RWPE2 (cell line): ENCODE measurements at places on chromosomes 7 and 10.

DNA sequence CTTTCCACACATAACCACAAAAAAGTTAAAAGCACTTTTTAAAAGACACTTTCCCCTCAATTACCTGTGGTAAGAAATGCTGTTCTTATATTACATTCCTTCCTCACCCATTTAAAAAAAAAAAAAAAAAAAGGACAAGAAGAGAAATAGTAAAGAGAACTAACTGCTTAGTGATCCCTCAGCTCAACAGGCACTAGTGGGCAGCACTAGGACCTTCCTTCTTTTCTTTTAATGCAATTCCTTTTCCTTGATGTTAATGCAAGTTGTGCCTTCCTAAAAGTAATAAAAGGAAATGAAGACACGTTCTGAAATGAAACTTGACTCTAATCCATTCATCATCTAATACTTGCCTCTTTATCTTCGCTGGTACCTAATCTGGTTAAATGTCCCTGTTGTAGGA is 189.7 kb downstream of the TCF7L2 start:
- DNase-seq, result no peak

- DNase-seq, result no peak
Measured at GRCh38 chr7:88455696-88456095, 149.0 kb upstream of the STEAP4 start.

- no peak for DNase-seq
Measured at GRCh38 chr7:1187127-1187526, 27.1 kb upstream of the ZFAND2A start.

DNA sequence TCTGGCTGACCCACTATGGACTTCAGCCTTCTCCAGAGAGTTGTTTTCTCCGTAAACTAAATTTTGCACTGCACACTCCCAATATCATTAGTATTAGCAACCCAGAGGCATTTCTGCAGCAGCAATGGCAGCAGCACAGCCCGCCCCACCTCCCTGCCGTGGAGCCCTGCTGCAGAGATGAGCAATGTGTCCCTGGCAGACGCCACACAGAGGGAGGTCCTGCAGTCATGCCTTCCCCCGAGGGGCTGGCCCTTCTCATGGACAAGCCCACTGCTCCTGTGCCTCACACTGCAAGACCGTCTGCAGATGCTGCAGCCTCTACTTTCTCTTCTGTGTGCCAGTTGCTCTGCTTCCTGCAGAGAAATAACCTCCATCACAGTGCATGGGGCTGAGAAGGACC is 393.4 kb upstream of the MKI67 start:
- DNase-seq, result no peak

- no peak for DNase-seq
Measured at GRCh38 chr10:11245095-11245479, 227.4 kb downstream of the CELF2 start.

DNA sequence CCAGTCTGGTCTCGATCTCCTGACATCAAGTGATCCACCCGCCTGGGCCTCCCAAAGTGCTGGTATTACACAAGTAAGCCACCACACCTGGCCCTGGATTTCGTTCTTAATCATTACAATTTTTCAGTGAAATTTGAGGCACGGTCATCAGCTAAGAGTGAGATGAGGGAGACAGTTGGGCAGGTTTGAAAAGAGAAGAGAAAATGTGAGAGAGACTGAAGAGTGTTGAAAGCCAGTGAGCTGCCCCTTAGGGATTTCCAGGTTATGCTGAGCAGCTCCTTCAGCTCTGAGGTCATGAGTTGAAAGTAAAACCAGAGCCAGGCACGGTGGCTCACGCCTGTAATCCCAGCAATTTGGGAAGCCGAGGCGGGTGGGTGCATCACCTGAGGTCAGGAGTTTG is 5.9 kb upstream of the UPF2 start:
- DNase-seq, result no peak

DNA sequence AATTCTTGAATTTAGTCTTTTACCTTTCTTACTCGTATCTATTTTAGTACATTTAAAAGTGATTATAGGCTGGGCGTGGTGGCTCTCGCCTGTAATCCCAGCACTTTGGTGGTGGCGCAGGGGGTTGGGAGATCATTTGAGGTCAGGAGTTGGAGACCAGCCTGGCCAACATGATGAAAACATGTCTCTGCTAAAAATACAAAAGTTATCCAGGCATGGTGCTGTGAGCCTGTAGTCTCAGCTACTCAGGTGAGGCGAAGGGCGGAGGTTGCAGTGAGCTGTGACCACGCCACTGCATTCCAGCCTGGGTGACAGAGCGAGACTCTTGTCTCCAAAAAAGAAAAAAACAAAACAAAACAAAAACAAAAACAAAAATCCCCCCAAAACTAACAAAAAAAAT is 12.2 kb downstream of the PRKCQ start:
- DNase-seq, result no peak

DNA sequence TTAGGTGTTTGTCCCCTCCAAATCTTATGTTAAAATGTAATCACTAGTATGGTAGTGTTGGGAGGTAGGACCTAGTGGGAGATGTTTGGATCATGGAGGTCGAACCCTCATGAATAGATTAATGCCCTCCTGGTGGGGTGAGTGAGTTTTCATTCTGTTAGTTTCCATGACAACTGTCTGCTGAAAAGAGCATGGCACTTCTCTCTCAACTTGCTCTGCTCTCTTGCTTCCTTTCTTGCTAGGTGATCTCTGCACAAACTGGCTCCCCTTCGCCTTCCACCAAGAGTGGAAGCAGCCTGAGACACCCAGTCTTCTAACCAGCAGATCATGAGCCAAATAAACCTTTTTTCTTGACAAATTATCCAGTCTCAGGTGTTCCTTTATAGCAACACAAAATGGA is 853.9 kb downstream of the SORCS1 start:
- DNase-seq, result no peak

DNA sequence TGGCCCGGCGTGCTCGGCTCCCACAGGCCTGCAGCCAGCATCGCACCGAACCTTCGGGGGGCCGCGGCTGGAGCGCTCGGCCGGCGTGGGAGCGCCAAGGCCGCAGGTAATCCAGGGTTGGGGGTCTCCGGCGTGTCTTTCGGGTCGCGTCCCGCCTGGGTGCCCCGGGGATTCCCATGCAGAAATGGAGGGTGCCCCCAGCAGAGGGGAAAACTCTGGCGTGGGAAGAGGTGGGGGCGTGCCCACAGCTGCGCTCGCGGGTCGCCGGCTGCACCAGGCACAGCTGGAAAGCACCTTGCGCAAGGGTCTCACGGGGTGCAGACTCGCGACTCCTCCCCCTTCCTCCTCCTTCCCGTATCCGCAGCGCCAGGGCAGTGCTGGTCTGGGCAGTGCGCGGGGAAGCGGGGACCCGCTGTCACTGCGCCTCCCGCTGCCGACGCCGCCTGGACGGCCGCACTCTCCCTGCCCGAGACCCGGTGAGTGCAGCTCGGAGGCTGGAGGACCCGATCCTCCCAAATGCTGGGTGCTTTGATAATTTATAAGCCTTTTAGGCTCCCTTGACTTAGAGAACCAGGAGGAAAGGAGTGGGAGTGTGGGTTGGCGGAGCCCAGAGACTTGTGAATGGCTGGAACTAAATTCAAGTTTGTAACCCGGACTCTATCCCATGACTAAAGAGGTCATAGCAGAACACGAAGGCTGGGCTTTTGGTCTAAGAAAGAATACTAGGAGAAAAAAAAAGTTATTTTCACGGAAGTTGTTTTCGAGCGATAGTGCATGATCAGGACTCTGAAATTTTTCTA is 489 bp downstream of the MAP3K8 start:
- DNase-seq, result peak; percentile 79

GRCh38 chr10:86950349-86950748 is 7.1 kb downstream of the MMRN2 start:
- no peak for DNase-seq

DNA sequence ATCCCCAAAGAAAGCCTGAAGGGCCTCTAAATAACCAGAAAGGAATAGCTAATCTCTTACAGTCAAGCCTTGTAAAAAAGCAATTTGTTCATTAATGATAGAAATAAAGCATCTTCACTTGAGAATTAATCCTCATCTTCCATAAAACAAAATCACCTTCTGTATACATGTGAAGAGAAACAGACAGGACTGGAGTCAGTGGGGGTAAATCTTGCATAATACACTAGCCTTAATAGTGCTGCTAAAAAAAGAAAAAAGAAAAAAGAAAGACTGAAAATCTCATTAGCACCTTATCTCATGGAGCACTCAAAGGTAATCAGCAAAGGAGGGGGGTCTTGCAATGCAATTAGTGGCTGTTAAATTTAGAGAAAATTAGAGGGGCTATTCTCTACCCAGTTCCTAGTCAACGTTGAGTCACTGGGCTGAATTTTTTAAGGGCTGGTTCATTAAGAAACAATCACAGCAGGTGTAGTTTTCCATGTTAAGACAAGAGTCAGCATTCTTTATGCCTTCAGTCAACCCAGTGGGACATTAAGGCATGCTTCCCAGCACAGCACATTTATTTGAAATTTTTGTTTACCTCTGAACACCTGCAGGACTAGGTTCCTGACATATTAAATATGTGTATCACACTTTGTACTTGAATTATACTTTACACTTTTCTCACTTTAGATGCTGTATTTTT is 1455.7 kb upstream of the CELF2 start:
- no peak for DNase-seq

DNA sequence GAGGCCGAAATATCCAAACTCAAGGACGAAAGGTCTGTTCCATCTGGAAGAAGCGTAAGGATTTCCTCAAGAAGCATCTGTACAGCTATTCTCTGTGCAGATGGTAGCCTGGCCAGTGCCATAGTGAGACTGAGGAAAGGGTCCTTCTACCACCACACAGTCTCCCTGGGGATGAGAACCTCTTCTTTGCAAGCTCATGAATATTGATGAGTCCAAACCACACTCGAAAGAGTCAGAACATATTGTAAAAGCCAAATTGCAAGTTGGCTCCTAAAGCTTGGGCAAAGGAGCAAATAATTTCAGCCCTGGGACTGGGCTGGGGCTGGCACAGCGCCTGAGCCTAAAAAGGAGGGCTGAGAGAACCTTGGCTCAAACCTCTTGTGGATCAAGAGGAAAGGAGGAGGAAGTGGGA is 66.1 kb upstream of the PIP4K2A start:
- no peak for DNase-seq

- no peak for DNase-seq
Measured at GRCh38 chr10:97796651-97797050, 24.9 kb upstream of the SFRP5 start.

GRCh38 chr7:31051598-31052486 is at the start of gene ADCYAP1R1:
Gene ADCYAP1R1, plus strand, starts transcription at chr7:31052308. Its CDS starts 10,957 bp downstream, at chr7:31063265.
- no peak for DNase-seq

GRCh38 chr10:99395750-99396445 is 34.5 kb downstream of the GOT1 start:
- DNase-seq, result peak; percentile 82

- no peak for DNase-seq
Measured at GRCh38 chr7:85833066-85833465, 646.2 kb upstream of the SEMA3D start.

GRCh38 chr10:70253878-70254765 is 20.9 kb upstream of the PPA1 start:
- DNase-seq, result no peak

DNA sequence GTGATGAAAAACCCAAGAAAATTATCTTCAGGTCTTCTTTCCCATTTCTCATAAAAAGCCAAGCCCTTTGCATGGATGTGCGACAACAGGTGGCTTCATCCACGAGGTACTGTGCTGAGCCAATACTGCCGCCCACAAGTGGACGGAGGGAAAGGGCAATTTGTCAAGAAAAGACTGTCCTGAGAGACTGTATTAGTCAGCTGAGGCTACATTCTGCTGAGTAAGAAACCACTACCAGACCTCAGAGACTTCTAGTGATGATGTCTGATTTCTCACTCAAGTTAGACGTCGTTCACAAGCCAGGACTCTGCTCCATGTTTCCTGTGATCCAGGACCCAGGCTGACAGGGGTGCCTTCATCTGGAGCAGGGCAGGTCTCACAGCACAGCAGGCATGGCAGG is 171.5 kb upstream of the CDCA7L start:
- no peak for DNase-seq

DNA sequence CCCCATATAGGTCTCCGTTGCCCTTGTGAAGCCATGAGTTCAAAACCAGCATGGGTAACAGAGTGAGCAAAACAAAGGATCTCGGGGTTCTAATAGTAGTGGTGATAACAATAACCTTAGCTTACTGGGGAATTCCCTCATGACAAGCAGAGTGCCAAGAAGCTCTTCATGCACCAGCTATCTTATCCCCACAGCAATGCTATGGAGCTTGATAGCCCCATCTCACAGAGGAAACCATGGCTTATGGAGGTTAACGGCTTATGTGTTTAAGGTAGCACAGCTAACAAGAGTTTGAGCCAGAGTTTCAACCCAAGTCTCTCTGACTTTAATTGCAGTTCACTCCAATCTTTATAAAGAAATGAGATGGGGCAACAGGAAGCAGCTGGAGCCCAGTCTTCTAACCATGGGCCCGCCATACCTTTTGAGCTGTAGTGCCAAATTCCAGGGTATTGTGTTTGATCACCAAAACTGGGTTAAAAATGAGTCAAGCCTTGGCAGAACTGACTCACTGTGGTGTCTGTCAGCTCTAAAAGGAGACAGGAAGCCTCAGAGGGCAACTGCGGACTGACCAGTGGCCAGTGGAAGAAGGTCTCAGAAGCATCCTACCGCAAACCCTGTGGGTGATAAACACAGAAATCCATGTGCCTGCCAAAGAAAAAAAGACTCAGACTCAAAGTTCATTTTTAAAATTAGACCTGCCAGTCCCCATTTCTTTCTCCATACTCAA is 16.5 kb upstream of the PLAU start:
- DNase-seq, result no peak
